Hair follicle dermal papilla cell (primary cell): ENCODE measurements at places on chromosomes 1 and 21. TPM values are rescaled to one million over a fixed set of nuclear protein-coding genes. Genes with fewer than 3 reads are reported as not detected.

The RHOU gene
- 1.2 and 2.3 TPM in 2 replicates for total RNA-seq

The FAM110D gene
- total RNA-seq = not detected in 2 replicates

The AKR7A3 gene
- 0.85 and 1.1 TPM in 2 replicates for total RNA-seq

The HAO2 gene
- total RNA-seq = under 0.01 TPM in 1 of 2 replicates, not detected in the other

The TSPEAR gene
- not detected in 2 replicates for total RNA-seq

The CTPS1 gene
- 15.8 and 18.2 TPM in 2 replicates for total RNA-seq
